ENCODE measurements at places on chromosomes 12 and 14.

DNA sequence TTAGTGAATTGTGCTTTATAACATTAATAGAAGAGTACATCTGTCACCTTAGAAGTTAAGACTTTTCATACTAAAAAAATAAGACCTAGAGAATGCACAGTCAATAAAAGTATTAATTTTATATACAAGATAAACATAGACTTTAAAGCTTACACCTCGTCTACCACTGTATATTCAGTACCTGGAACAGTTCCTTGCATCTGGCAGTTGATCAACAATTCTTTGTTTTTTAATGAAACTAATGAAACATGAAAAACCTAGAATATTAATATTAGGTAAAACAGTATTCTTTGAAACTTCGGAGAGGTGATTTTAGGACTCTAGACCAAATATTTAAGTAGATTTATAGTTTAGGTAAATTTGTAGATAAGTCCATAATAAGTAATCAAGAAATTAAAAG is 4.3 kb downstream of the GOLT1B start:
- no peak for DNase-seq

GRCh38 chr12:49552899-49553298 is 14.1 kb downstream of the KCNH3 start:
- DNase-seq = no peak

DNA sequence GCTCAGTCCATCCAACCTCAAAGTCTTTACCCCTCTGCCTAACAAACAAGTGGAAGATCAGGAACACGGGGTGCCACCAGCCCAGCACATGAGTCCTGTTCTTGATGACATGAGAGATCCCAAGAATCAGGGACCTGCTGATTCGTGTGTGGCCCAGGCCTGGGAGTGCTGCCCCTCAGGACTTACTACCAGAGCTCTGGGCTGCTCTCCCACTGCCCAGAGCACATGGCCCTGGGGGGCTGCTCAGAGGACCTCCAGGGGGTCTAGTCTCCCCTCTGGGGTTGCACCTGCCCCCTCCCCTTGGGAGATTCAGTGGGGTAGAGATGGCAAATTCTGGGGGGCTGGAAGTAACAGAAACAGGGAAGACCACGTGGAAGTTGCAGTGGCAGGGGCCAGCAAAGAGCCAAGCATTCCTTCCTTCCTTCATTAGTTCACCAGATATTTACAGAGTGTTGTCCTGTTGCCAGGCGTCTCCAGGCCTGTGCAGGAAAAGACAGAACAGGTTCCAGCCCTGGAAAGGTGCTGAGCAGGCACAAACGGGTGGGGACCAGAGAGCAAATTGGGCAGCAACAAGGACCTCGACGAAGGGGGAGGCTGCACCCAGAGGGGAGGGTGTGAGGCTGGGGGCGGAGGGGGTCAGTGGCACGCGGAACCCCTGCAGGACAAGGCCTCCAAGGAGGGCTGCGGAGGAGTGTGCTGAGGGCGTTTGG is 45.1 kb upstream of the MEG3 start:
- no peak for DNase-seq

- no peak for DNase-seq
Observed at GRCh38 chr12:59929110-59929509, 333.3 kb downstream of the SLC16A7 start.

GRCh38 chr12:45434094-45434493 is 218.2 kb downstream of the ANO6 start:
- DNase-seq = no peak

GRCh38 chr14:93940437-93940836 is 13.3 kb downstream of the FAM181A start:
- no peak for DNase-seq

DNA sequence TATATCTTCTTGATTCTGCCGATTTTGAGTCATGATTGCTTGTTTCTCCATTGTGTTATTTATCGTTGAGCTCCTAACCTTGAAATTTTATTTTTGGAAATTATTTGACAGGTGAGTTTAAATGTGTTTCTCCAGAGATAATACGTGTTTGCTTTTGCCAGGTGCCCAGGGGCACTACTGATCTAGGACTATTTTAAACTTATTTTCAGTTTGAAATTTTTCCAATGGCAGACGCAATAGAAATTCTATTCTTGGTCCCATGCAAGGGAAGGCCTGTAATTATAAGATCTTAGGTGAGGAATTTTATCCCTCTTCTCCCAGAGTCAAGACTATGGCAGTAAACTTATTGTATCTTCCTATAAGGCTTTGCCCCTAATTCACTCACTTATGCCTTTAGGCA is 252.8 kb downstream of the AEBP2 start:
- DNase-seq = no peak

DNA sequence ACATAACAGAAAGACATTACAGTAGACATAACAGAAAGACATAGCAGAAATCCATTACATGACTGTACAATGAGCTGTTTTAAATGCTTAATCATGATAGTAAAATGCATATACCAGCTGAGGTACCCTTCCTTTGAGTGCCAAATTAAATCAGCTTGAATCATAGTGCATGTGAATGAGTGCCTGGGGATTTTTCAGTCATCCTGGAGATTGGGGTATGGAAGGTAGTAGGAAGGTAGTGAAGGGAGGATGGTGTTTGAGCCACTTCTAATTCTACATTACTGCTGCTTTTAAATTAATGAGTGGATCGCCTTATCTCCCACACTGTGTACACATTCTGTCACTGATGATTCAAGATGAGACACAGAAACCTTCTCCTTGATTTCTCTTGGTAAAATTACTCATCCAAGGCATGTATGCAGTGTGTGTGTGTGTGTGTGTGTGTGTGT is 534.2 kb downstream of the LRFN5 start:
- DNase-seq = no peak

DNA sequence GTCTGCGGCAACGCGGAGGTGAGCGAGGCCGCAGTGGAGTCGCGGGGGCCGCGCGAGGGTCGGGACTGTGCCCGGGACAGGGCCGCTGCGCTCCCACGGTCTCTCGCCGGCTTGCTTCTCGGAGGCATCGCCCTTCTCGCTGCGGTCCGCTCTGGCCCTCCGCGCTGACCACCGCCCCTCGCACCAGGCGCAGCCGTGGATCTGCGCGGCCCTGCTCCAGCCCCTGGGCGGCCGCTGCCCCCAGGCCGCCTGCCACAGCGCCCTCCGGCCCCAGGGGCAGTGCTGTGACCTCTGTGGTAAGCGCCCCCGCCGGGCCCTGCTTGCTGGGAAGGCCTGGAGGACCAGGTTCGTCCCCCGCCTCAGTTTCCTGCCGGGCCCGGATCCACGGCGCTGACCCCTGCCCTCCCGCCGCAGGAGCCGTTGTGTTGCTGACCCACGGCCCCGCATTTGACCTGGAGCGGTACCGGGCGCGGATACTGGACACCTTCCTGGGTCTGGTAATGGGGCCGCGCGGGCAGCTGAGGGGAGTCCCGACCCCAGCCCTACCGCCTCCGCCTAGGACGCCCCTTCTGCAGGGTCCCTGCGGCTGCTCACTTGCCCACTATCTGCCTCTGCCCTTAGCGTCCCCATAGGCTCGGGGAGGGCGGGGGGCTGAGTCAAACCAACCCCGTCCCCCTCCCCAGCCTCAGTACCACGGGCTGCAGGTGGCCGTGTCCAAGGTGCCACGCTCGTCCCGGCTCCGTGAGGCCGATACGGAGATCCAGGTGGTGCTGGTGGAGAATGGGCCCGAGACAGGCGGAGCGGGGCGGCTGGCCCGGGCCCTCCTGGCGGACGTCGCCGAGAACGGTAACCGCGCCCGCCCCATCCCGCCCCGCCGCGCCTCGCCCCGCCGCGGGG is 7.0 kb downstream of the AMN start:
- no peak for DNase-seq

- DNase-seq = no peak
Observed at GRCh38 chr12:120739031-120739762, 13.6 kb downstream of the ACADS start.

- no peak for DNase-seq
Observed at GRCh38 chr14:77270361-77271112, 469 bp downstream of the NGB start.

- DNase-seq = no peak
Observed at GRCh38 chr12:30945443-30946164, 19.1 kb downstream of the TSPAN11 start.

- DNase-seq = no peak
Observed at GRCh38 chr14:34072921-34073320, 122.0 kb upstream of the EGLN3 start.

- DNase-seq = no peak
Observed at GRCh38 chr14:93525696-93526451, 95.1 kb downstream of the UNC79 start.

DNA sequence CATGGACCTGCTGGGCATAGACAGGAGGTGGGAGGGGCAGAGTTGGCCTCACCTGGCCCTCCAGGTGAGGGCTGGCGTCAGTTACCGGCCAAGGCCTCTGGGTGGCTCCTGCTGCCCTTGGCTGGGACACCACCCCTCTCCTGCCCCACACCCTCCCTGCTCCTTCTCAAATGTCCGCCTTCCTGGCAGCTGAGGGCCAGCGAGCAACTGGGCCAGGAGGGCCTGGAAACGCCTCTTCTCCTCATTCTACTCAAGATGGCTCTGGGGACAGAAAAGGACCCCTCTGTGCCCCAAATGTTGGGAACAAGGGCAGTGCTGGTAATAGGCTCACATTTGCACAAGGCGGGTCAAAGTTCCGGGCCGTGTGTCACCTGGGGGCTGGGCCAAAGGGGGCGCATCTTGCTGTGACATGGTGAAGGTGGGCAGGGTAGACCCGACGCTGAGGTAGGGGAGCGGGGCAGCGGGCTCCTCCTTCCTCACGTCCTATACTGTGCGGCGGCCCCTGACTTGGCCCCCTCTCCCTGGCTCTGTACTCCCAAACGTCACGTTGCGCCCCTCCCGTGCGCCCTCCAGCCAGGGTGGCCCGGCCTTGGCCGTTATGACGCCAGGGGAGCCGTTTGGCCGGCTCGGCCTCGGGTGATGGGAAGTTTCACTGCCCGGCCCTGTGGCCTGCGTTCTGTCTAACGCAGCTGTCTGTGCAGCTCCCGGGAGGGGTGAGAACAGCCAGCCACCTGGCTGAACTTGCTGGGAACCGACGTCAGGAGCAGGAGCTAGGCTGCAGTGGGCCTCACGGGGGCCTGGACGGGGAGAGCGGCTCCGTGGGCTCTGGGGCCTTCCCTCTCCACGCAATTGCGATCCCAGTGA is 18.0 kb upstream of the DLK1 start:
- no peak for DNase-seq

- DNase-seq = no peak
Observed at GRCh38 chr14:91506226-91506625, 3.9 kb downstream of the PPP4R3A start.

GRCh38 chr12:20089077-20089476 is 279.3 kb upstream of the PDE3A start:
- peak; percentile 13 for DNase-seq

DNA sequence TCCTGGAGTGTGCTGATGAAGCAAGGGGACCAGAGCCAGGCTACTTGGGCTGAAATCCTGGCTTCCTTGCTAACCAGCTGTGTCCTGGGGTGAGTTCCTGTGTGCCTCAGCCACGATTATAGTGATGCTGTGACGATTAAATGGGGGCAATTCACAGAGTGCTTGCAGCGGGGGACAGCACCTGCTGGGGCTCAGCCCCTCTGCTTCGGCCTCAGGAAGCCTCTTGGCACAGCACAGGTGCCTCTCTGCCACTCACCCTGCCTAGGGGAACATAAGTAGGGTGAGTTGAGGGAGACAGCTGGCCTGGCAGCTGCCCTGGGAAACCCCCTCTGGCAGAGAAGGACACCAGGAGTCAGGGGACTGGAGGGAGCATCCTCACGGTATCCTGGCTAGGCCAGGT is 9.4 kb downstream of the KRT80 start:
- no peak for DNase-seq

DNA sequence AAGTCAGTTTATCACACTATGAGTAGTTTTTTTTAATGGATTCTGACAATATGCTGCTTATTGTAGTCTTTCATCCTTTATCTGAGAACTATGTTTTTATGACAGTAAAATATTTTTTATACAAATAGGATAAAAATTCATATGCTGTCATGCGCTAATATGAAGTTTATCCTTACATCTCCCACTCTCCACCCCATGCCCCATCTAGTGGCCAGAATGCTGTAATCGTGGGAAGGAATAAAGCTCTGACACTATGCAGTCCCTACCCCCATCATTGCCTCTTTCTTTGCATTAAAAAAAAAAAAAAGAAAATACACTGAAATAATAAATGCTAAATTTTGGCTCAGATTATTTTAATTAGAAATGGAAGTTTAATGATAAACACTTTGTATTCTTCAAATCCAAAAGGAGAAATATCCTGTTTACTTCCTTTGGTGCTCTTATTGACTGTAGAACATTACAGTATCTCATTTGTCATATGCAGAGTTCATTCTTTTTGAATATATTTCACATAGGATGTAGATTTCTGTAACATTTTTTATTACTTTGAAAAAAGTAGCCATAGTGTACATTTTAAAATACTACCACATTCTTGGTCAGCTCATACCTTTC is 145.9 kb upstream of the SLCO1C1 start:
- DNase-seq = no peak

- DNase-seq = no peak
Observed at GRCh38 chr14:30872602-30873001, 1.8 kb upstream of the COCH start.

All from GM06990 (cell line).